ENCODE measurements at places on chromosomes 6 and 20.

GRCh38 chr6:100171533-100172321, 177.7 kb upstream of the MCHR2 start:
- no peak for DNase-seq

DNA sequence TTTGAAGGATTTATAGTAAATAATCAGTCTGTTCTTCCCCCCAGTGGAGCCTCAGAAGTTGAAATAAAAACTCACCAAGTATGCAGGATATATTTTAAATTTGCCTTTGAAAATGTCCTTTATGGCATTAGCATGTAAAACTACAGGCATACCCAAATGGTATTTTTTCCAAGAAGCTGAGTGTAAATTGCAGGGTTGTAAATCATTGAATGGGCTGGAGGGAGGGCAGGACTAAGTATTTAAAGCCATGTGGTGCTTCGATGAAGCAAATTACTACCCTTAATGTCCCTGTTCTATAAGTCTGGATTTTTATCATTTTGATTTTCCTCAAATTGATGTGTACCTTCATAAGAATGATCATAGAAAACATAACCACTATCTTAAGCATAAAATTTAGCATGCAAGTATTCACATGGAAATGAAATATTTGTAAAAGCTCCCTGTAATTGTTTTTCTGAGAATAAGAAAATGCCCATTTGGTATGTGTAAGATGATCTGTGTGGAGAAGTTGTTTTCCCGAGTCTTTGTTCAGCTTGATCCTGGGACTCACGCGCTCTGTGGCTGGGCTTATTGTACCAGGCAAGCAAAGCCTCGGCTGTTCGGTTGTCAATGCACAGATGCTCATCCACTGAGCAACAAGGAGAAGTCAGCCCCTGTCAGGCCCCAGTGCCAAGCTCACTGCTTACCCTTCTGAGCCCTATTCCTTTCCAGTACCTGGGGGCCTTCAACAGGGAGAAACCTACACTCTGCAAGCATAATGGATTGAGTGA, 66.7 kb downstream of the CD164 start:
- peak; percentile 16 for DNase-seq

- no peak for DNase-seq
These were observed 31.0 kb upstream of the EZR start for GRCh38 chr6:158849899-158850806.

- DNase-seq, result no peak
These were observed 84.2 kb downstream of the TTLL2 start for GRCh38 chr6:167409079-167409478.

GRCh38 chr6:130009146-130009545, 9.2 kb upstream of the L3MBTL3 start:
- no peak for DNase-seq

DNA sequence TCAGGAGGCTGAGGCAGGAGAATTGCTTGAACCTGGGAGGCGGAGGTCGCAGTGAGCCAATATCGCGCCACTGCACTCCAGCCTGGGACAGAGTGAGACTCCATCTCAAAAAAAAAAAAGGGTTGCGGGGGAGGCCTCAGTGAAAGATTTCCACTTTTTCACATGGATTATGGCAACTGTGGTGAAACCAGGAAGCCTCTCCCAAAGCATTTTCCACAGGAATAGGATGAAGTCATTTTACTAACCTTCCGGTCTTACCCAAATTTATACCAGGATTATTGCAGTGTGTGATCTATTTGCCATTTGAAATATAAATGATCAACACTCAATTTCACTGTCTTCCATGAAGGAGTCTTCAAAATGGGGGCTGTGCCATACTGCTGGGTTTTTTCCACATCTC, 93.6 kb upstream of the FAM8A1 start:
- DNase-seq, result no peak

GRCh38 chr6:168032005-168032760, 34.7 kb downstream of the KIF25 start:
- no peak for DNase-seq

DNA sequence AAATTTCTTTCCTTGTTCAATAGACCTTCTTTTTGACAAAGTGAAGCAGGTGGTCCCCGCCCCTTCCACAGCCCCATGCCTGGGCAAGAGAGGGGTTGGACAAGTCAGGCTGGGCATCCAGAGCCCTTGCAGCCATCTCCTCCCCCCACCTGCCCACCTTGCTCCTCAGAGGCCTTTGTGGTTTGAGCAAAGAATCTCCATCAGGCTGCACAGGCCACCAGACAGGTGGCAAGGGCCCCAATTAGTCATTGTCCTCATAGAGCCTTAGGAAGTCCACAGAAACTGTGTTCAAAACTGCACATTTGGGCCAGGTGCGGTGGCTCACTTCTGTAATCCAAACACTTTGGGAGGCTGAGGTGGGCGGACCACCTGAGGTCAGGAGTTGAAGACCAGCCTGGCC, 1.5 kb upstream of the MAPK13 start:
- DNase-seq, result no peak

DNA sequence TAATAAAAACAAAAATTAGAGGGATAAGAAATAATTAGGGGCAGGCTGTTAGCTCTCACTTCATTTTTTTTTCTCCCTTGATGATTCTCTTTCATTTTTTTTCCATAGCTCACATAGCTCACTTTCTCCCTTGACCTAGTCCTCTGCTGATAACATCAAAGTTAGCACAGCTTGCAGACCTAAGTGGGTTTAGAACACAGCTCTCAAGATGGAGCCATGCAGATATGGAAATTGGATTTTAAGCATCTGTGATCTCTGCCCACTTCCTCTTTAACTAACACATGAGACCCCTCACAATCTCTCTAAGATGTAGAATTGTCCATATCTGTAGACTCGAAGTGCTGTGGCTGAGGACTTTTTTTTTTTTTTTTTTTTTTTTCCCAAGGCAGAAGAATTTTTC, 257.1 kb downstream of the SOX4 start:
- no peak for DNase-seq

Data from nephron progenitor cell (in vitro differentiated cells).